Renal cortex interstitium (tissue), 15 donors: ENCODE measurements at places on chromosomes 1 and 21. TPM values are rescaled to one million over a fixed set of nuclear protein-coding genes. Genes with fewer than 3 reads are reported as not detected.

DNA sequence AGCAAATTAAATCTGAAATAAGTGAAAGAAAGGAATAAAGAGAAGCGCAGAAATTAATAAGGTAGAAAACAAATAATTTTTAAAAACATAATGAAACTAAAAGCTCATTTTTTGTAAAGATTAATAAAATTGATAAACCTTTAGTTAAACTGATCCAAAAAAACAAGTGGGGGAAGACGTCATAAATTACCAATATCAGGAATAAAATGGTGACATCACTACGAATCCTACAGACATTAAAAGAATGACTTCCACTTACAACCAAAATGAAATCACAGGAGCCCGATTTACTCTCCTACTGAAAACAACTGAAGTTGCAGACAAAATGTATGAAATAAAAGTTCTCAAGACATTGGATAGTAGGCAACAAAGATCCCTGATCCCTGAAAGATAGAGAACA lies 68.1 kb upstream of the IFFO2 start:
- DNase-seq: no peak

The LCE2C gene
- polyA plus RNA-seq: not detected

The KCNK1 gene
- 11.5 TPM for polyA plus RNA-seq

- DNase-seq: no peak
Measured at GRCh38 chr1:60394436-60394835, 320.9 kb upstream of the C1orf87 start.

GRCh38 chr1:47558601-47559593 lies 121.1 kb downstream of the FOXD2 start:
- no peak for DNase-seq

DNA sequence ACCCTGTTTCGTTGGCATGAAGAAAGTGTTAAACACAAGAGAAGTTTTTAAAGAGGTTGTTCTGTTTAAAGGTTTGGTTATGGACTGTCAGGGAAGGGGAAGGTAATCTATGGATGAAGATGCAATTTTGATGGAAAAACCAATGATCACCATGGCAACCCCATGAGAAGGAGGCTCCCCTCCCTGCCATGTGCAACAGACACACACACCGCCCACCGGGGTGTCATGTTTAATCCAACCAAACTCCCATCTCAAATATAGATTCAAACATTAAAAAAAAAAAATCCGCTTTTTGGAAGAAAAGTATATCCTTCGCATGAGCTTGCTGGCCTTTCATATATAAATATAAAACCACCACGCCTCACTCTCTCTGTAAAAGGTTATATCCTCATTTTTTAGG lies 80.9 kb upstream of the KRTAP19-8 start:
- no peak for DNase-seq

GRCh38 chr1:163093579-163093978 lies 24.4 kb downstream of the RGS4 start:
- no peak for DNase-seq

DNA sequence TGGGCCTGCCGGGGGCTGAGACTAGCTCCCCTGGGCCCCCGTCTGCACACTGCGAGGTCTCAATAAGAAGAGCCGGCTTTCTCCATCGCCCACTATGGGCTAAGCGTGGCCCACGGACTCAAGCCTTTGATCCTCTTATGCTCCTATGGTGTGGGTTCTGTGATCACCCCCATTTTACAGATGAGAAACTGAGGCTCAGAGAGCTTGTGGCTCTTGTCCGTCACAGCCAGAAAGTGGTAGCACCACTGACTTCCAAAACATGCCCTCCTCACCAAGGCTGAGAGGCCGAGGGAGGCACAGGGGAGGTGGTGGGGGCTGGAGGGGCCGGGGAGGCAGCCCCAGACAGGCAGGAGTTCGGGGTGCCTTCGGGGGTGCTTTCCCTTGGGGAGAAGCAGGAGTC lies 39.0 kb upstream of the CASZ1 start:
- DNase-seq: no peak

DNA sequence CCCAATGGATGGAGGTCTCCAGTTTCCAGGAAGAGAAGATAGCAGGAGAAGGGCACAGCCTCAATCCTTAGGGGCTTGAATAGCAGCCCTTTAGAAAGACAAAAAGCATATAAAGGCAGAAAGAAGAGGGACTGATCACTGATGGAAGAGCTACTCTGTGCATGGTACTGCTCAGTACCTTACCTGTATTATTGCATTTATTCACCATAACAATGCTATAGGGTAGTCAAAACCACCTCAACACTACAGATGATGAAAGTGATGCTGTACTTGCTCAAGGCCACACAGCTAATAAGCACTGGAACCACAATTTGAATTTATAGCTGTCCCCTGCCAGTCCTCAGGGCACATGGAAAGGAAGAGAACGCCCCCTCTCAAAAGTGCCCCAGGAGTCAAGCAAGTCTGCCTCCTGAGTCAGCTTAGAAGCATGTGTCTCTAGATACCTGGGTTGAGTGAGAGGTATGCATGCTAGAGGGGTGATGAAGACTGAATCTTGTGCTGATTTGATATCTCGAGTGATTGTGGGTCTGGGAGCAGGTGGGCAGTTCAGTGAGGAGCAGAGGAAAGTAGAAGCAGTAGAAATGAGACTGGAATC lies 13.6 kb downstream of the DDAH1 start:
- no peak for DNase-seq

DNA sequence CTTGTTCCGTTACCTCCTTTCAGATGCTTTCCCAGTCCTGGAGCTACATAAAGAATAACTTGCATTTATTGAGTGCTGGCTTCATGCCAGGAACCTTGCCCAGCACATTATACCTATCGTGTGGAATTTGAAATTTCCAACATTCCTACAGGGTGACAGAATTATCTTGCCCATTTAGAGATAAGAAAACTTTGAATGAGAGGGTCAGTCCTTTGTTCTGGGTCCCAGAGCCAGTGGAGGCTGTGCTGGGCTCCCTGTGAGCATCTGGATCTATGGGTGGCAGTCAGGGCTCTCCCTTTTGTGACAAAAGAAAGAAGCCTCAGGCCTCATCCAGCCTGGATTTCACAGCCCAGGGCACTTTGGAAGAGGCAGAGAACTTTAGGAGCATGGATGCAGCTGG lies 3.2 kb downstream of the GSTM4 start:
- DNase-seq: no peak

DNA sequence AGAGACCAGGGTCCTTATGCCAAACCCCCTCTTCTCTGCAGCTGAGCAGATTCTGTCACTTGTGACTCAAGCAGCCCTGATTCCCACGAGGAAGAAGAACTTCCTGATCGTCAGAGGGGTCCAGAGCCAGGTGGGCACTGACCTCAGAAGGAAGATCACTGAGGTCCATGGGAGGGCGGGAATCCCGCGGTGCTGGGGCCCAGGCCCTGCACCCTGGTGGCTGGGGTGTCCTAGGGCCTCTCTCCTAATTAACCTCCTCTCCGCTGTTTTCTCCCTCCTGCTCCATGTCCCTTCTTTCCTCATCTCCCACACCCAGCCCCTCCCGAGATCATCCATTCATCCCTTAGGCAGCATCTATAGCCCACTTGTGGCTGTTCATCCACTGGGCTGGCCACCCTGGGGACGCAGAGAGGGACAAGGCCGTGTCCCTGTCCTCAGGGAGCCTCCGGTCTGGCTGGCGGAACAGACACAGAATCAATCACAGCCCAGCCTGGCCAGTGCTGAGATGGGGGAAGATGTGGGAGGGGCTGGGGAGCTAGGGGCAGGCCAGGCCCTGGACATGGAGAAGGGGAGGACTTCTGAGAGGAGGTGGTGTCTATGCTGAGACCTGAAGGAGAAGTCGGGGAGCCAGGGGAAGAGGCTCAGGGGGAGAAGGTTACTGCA lies 638.3 kb downstream of the MATN1 start:
- no peak for DNase-seq

GRCh38 chr1:227562933-227563323 lies 428 bp upstream of the ZNF678 start:
- DNase-seq: no peak

GRCh38 chr1:152107031-152107983 lies 7.9 kb downstream of the TCHH start:
- no peak for DNase-seq

The RIMS3 gene
- polyA plus RNA-seq: 2.2 TPM
